ENCODE measurements at places on chromosomes 11 and 22. TPM values are rescaled to one million over a fixed set of nuclear protein-coding genes. Genes with fewer than 3 reads are reported as not detected.
A peak's percentile ranks its signal among the peaks of the same experiment; 100 is the strongest.

DNA sequence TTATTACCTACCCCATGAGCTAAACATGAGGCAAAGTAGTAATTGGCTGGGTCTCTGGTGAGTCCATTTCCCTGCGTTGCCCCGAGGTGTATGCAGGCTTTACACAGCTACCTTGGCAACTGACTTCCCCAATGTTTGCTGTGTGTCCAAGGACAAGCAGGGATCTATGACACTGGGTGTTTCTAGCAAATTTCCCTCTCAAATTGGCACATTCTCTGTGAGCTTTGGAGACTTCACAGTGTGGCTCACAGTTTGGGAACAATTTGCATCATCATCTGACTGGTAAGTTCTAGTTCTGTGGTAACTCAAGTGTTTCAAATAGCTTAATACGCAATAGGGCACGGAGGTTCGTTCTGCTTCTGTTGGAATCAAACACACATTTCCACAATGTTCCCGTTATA lies 12.5 kb downstream of the NNMT start:
- DNase-seq = no peak

GRCh38 chr11:100810146-100810545 lies 123.1 kb downstream of the ARHGAP42 start:
- DNase-seq = no peak

The P4HA3 gene
- total RNA-seq = not detected

GRCh38 chr11:112881461-112881860 lies 79.8 kb upstream of the NCAM1 start:
- peak; percentile 63 for DNase-seq

The B3GAT1 gene
- total RNA-seq = 240 TPM

The LRP4 gene
- total RNA-seq = 25.0 TPM

The CHRM1 gene
- not detected for total RNA-seq

DNA sequence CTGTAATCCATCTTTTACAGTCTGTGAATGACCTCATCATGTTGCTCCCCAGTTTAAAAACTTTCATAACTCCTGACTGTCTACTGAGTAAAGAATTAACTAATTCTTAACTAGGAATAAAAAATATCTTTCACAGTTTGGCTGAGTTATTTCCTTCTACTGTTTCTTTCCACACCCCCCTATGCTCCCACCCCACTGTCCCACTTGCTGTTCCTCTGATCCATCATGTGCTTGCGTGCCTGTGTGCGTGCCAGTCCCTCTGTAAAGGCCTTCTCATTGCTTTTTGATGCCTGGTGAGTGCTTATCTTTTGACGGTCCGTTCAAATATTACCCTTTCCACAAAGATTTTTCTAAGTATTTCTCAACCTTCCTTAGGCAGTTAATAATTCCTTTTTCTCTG lies 55.6 kb downstream of the ATG16L2 start:
- DNase-seq = no peak

DNA sequence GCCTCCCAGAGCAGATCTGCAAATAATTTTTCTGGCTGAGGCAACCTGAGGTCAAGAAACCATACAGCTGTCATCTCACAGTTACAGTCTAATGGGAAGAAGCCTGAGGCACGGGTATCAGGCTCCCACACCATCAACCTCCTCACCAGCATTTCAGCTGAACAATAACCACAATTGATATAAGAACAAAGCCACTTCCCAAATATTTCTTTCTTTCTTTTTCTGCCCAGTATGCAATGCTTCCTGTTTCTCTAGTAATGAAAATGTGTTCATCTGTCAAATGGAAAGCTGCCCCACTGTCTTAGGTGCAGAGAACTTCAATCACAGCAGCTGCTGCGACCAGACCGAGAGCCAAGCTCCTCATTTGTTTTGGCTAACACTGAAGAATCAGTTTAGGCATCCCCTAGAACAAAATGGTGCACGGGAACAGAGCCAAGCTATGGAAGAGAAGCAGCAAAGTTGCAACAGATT lies 108.4 kb downstream of the BLID start:
- no peak for DNase-seq

GRCh38 chr22:37476389-37477329 lies 9.5 kb downstream of the MFNG start:
- no peak for DNase-seq

- DNase-seq = no peak
These were observed 75.4 kb upstream of the DDI1 start for GRCh38 chr11:103961010-103961409.

DNA sequence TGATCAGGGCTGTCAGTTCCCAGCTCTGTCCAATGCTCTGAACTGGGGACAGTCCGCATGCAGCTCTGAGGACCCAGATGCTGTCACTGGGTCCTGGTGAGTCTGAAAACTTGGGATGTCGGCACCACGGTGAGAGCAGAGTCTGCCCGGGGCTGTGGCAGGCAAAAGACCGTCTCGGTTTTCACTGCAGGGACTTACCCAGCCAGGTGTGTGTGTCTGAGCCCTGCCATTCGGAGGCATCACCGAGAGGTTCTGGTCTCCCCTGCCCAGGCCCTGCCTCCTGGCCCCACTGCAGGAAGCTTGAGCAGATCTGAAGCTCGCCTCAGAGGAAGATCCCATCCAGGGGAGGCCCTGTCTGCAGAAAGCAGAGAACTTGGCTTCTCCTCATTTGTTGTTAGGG lies 5.2 kb downstream of the TP53AIP1 start:
- no peak for DNase-seq

The SLC29A2 gene
- 2.8 TPM for total RNA-seq

The ANGPTL5 gene
- total RNA-seq = not detected

The SCO2 gene
- 4.8 TPM for total RNA-seq

The F2 gene
- total RNA-seq = 0.29 TPM

DNA sequence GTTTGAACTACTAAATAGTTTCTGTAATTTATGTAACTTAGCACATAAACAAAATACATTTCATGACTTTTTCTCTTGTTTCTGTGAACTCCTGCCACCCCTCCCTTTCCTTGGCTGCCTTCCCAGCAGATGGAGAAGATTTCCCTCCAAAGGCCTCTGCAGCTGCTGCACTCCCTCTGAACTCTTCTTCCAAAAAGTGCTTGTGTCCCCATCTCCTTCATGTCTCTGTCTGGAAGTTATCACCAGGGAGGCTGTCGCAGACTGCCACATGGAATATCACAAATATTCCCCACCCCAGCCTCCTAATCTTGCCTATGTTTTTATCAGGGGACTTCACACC lies 1068.3 kb downstream of the OPCML start:
- DNase-seq = no peak

The ZNF215 gene
- 7.0 TPM for total RNA-seq

GRCh38 chr11:57979532-57980079 lies 44.1 kb upstream of the OR9Q1 start:
- no peak for DNase-seq

The SCGB1D4 gene
- not detected for total RNA-seq

GRCh38 chr11:59012398-59013265 lies 73.3 kb downstream of the GLYATL1 start:
- no peak for DNase-seq

DNA sequence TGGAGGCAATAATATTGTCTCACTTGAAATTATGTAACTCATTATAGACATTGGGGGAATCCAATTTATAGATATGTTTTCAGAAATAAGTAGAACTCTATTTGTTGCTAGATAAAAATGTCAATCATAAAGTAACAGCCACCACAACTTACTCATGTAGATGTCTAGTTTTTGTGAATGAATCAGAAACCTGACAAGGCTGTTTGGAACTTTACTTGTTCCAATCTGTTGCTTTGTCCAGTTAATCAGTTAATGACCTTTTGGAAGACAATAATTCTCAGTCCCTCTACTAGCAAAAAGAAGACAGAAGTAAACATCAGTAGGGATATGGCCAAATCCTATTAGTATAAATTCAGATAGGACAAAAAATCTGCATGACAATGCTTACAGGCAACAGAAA lies 1143.3 kb downstream of the LRRC4C start:
- no peak for DNase-seq

- DNase-seq = no peak
These were observed 108.3 kb downstream of the CTTN start for GRCh38 chr11:70506658-70506970.

DNA sequence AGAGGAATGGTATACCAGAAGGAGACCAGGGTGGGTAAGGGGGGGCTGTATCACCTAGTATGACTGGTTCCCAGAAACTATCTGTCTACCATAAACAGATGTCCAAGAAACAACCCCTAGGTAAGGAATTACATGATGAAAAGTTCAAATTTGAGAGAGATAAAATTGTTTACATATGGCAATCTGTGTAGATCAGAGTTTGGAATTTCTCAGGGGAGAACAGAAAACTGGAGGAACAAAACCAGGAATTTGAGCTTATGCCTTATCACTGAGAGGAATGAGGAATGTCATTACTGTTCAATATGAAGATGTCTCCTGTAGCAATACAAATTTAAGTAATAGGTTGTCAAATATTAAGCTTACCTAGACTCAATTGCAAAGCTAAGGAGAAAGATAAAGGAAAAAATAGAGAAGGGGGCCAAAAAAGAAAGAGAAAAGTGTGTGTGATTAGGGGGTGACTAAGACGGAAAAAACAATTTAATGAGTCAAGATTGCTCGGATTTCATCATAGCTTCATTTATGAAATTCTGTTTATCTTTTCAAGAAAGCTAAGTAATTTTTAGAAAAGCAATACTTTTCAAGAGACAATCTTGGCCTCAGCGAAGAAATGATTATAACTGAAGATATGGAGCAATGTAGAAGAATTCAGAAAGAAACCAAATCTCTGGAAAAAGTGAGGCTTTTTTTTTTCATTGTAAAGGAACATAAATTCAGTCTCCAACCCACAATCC lies 117.8 kb downstream of the APOL5 start:
- no peak for DNase-seq

DNA sequence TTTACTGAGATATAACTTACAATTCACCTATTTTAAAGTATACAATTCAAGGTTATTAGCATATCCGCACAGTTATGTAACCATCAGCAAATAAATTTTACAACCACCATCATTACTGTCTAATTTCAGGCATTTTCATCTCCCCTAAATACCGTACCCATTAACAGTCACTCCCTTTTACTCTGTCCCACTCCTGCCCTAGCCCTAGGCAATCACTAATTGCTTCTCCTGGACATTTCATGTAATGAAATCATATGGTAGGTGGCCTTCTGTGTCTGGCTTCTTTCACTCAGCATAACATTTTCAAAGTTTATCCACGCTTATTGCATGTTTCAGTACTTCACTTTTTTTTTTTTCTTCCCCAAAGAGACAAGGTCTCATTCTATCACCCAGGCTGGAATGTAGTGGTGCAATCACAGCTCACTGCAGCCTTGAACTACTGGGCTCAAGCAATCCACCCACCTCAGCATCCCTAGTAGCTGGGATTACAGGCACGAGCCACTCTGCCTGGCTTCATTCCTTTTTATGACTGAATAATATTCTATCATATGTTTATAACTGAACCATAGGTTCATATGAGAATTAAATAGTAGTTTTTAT lies 61.4 kb upstream of the CHRM4 start:
- no peak for DNase-seq

The TUBA8 gene
- total RNA-seq = 3.7 TPM

The CCDC15 gene
- total RNA-seq = 2.8 TPM

DNA sequence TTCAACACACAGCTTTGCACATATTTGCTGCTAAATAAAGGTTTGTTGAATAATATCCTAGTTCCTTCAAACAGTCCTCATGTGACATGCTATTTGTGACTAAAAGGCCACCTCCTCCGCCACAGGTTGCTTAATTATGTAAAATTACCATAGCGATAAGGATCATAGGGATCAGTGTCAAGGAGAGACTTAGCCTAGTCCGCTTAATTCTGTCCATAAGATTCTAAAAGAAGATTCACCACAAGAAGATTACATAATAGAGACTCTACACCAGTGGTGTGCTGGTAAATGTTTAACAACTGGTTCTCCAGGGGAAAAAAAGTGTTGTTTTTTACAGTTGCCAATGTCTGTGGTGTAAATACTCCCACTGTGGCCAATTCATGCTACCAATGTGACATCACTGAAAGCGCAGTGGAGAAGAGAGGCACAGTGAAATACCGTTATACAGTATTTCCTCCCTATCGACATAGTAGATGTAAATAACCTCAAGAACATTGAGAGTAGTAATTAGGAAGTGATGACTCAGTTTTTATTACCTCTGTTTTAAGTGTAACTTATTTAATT lies 4.2 kb upstream of the CHRDL2 start:
- no peak for DNase-seq

The UBQLNL gene
- not detected for total RNA-seq

DNA sequence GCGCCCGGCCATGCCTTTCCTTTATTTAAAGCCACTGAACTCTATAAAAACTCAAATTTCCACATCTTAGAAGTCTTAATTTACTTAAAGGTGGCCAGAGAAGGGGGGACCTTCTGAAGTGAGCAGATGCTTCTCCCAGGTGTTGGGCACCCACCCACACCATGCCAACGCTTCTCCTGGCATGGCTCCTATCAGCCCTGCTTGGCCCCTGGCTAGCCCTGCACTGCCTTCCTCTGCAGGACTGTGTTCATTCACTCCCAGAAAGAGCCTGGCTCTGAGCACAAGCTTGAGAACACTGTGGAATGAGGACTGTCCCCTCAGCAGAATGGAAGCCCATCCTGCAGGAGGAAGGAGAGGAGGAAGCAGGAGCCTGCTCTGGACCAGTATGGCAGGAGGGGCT lies 34.6 kb upstream of the ARFGAP3 start:
- DNase-seq = no peak

DNA sequence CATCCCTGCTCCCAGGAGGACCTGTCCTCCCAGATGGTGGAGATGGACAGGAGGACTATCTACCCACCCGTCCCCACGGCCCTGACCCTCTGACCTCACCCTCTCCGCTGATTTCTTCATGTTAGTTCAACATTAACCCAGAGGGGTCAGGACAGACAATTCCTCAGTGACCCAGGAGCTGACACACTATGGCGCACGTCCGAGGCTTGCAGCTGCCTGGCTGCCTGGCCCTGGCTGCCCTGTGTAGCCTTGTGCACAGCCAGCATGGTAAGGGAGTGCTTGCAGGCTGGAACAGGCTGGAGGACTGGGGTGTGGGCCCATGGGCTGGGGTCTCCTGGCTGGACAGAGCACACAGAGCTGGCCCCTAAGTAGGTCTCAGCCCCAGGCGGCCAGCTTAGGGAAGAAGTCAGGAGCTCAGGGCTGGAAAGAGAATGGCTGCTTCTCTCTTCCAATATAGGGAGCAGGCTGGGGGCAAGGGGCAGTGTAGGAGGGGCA lies at the start of gene F2:
Gene F2, plus strand, starts transcription at position 166 of the 495 bp plus-strand sequence. Its CDS starts 23 bp downstream, at position 189.
- DNase-seq = peak; percentile 33

DNA sequence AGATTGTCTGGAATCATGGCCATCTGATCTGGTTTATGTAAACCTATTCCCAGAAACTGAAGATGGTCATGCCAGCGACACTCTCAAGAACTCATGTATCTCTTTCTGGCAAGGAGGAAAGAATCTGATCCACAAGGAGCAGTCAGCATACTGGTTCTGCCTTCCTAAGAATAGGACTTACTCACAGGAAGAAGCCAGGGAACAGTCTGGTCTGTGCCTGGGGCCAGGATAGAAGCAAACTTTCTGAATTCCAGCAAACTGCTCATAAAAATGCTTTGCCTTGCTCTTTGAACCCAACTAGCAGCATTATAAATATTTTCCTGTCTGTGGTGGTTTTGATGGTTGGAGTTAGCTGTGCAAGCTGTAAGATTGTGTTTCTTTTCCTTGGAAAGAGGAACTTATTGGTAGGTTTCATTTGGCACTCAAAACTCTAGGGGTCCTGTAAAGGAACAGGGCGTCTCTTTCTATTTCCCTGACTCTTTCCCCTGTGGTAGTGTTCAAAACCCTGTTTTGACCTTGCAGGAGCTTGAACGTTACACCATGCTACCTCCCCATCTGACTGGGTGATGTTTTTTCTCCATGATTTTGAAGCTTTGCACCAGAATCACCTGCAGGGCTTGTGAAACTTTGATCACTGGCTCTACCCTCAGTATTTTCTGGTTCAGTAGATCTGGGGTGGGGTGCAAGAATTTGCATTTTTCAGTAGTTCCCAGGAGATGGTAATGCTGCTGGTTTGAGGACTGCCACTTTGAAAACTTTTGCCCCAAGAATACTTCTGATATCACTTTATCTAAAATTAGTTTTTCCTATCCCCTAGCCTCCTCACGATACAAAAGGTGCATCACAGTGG lies 627.8 kb upstream of the ANO5 start:
- no peak for DNase-seq
